Retinal pigment epithelial cell (primary cell): ENCODE measurements at places on chromosomes 5 and 9.

DNA sequence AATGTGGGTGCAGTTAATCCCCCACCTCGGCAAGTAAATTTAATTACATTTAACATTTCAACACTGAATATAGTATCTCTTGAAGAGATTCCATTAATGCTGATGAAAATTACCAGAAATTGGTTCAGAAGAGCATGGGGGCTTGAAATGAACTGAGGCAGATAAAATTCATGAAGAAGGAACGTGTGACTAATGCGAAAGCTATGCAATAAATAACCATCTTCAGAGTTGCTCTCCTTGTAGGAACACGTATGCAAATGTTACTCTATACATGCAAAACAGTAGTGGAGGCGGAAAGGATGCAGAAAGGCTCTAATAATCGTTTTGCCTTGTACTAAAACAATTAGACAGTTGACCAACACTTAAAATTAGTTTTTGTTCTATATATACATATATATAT is 320.2 kb downstream of the CTNND2 start:
- DNase-seq, result no peak

DNA sequence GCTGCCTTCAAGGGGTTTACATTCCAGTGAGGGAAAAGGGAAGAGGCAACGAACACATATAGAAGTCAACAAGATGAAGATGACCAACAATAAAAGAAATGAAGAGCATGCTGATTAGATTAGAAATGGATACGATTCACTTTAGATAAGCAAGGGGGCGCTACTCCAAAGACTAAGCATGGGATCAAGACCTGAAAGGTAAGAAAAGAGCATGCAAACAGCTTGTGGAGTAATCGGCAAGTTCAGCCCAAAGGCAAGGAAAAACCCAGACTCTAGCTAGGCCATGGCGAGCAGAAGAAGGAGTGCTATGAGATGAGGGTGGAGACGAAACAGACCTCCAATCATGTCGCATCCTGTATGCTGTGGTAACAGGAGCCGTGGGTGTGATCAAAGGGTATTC is 124.4 kb downstream of the FANCC start:
- no peak for DNase-seq

GRCh38 chr5:10592601-10593000 is 28.7 kb downstream of the ANKRD33B start:
- no peak for DNase-seq

- DNase-seq, result no peak
These were observed 1.4 kb downstream of the CDC37L1 start for GRCh38 chr9:4680750-4681149.

DNA sequence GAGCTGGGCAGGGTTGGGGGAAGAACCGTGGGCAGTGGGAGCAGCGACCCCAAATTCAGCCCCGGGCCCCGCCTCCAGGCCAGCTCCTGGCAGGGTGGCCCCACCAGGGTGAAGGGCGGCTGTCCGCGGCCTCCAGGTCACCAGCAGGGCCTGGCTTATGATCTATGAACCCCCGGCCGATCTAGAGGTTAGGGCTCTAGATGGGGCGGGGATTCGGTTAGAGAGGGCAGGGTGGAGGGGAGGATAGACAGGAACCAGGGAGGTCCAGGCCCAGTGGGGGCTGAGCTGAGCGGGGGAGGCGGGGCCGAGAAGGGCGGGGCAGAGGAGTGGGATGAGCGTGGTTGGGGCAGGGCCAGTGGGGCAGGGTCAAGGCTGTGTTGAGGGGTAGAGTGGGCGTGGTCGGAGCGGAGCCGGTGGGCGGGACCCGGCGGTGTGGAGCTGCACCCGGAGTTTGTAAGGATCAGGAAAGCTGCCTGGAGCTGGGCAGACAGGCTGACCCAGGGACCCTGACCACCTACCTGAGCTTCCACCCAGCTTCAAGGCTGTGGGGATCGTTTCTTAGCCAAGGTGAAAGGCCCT is 29.3 kb upstream of the OBP2B start:
- peak; percentile 12 for DNase-seq

GRCh38 chr5:68771221-68771620 is 322.6 kb upstream of the SLC30A5 start:
- DNase-seq, result no peak

- no peak for DNase-seq
These were observed 76.2 kb downstream of the CPLANE1 start for GRCh38 chr5:37172957-37173356.

DNA sequence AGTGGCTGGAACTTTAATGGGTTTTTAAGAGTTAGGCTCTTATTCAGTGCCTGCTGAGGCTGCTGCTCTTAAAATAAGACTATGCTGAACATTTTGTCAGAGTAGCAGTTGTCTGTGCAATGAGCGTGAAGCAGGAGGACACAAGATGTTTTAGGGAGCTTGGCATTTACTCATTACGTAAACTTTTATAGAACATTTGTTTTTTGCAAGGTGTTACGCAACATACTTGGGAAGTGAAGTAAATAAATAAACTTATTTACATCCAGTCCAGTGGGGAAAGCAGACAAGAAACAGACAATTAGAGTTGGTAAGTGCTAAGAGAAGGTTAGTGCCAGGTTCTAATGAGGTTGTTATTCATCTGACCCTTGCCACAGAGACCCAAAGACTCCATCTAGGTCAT is 226.0 kb downstream of the HINT1 start:
- DNase-seq, result no peak

GRCh38 chr5:93607367-93608258 is 24.6 kb downstream of the NR2F1 start:
- peak; percentile 75 for DNase-seq

DNA sequence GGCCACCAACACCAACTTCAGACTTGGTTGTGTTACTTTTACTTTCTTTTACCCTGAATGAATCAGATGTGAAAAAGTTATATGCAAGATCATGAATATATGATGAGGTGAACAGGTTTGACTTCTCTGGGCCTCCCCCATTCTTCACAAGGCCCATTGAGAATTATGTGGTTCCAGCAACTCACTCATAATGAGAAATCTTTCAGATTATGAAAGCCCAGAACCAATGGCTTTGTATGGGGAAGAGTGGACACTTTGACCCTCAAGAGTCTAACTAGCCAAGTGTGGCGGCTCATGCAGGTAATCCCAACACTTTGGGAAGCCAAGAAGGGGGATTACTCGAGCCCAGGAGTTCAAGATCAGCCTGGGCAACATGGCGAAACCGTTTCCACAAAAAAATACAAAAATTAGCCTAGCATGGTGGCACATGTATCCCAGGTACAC is 16.1 kb upstream of the LNPEP start:
- DNase-seq, result no peak
